ENCODE measurements at places on chromosomes 5 and 9. TPM values are rescaled to one million over a fixed set of nuclear protein-coding genes. Genes with fewer than 3 reads are reported as not detected.

The SLC22A4 gene
- total RNA-seq, result 0.32 TPM

- no peaks in the 10 kb centered on the region for H3K4me1 ChIP-seq
- no peak for DNase-seq
- no peaks in the 10 kb centered on the region for H3K27me3 ChIP-seq
- H3K36me3 ChIP-seq, result no peaks in the 10 kb centered on the region
- H3K4me3 ChIP-seq, result no peak overlapping the region
These were observed 17.6 kb downstream of the NCS1 start for GRCh38 chr9:130189840-130190239.

DNA sequence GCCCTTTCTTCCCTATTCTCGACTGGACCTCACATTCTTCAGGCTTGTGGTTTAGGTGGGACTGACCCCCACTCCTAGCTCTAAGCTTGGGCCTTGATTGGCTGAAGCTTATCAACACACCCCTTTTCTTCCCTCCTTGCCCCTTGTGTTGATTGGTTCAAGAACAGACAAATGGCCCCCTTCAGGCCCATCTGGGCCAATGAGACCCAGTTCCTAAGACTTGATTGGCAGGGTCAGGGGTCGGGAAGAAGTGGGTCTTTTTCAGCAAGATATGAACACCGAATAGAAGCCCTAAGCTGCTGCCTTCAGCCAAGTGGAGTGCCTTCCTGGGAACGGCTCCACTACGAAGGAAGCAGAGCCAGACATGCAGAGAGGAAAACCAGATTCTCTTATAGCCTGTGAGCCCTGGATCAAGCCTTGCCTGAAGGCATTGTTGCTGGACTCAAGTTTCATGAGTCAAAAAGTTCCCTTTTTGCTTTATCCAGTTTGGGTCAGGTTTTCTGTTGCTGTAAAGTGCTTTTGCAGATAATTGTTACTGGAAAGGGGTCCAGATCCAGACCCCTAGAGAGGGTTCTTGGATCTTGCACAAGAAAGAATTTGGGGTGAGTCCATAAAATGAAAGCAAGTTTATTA, 22.4 kb upstream of the NCS1 start:
- DNase-seq, result no peak
- H3K4me1 ChIP-seq, result peaks cover 1% of the 10 kb centered on the region
- H3K4me3 ChIP-seq, result no peak overlapping the region
- H3K27me3 ChIP-seq, result peaks cover 25% of the 10 kb centered on the region
- H3K36me3 ChIP-seq, result no peaks in the 10 kb centered on the region

DNA sequence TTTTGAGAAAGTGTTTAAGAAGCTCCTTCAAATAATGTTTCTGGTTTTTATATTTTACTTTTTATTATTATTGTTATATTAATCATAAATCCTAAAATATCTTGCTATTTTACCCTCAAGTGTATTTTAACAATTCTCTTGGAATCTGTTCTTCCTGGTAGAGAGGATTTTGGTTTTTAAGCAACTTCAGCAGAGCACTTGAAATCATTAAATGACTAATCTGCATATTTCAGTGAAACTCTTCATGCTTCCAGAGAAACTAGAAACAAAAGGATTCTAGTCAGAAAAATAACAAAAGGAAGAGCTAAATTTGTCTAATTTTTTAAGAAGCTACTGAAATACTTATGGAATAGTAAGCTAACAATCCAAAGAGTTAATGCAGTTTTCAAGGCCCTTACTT, 1057.3 kb downstream of the TLE1 start:
- no peaks in the 10 kb centered on the region for H3K36me3 ChIP-seq
- no peaks in the 10 kb centered on the region for H3K27me3 ChIP-seq
- DNase-seq, result no peak
- no peak overlapping the region for H3K27ac ChIP-seq

- no peak overlapping the region for H3K27ac ChIP-seq
- H3K4me3 ChIP-seq, result no peak overlapping the region
- no peaks in the 10 kb centered on the region for H3K4me1 ChIP-seq
These were observed 21.9 kb upstream of the NOTCH1 start for GRCh38 chr9:136567651-136568287.

- no peaks in the 10 kb centered on the region for H3K4me1 ChIP-seq
- H3K27me3 ChIP-seq, result no peaks in the 10 kb centered on the region
- no peak for DNase-seq
These were observed 226.6 kb upstream of the ADCY2 start for GRCh38 chr5:7169240-7169878.

- peaks cover 9% of the 10 kb centered on the region for H3K4me1 ChIP-seq
- no peak for DNase-seq
- H3K27me3 ChIP-seq, result peaks cover 30% of the 10 kb centered on the region
- no peak overlapping the region for H3K27ac ChIP-seq
- H3K4me3 ChIP-seq, result no peak overlapping the region
- peaks cover 11% of the 10 kb centered on the region for H3K36me3 ChIP-seq
These were observed 253.6 kb downstream of the MAST4 start for GRCh38 chr5:66849803-66850202.
